CD4-positive, alpha-beta memory T cell (primary cell): ENCODE measurements at places on chromosomes 6 and 20.

GRCh38 chr6:78363688-78364087 is 503.7 kb upstream of the IRAK1BP1 start:
- no peak for DNase-seq

DNA sequence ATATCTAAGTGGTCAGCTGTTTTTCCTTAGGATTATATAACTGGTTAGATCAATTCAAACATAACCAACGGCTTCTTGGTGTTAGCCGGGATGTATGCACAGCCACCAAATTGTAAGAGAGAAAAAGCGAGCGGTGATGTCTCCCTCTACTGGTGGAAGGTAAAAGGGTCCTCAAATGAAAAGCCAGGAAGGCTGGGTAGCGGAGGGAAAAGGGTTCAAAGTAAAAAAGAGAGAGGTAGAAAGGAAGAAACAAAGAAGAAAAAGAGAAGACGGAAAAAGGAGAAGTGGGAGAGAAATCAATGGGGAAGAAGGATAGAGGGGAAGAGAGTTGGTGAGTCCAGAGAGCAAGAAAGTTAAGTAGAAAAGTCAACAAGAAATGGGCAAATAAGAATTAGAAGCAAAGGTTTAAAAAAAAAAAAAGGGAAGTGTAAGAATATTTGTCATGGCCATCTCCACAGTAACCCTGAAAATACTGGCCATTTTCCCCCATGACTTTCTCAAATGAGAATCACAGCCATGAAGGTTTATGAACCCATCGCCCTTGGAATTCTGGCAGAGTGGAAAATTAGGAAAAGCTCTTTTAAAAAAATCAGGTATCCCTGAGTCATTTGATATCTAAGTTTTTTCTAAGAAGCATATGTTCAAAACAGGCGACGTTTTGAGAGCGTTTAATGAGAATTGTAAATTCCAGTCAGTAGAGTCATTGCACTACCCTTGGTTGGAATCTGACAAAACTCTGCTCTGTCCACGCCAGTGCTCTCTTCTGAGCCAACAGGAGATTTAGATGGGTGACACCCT is 155.6 kb upstream of the SNX9 start:
- peak; percentile 45 for DNase-seq

DNA sequence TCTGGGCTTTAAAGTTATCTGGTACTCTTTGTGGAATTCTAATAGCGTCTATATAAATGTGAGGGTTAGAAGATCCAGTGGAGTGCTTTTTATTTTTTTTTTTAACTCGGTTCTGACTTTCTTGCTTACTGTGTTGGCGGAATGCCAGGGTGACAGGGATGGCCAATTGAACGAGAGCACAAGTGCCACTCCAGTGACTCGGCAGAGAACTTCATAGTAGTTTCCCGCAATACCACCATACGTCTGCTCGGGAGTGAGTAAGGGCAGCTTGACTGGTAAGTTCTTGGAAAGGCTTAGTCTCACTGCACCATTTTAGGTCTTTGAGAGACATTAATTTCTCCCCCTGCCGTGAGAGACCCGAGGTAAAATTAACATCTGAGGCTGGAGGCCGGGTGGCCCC is 49.4 kb upstream of the TULP1 start:
- DNase-seq, result no peak

GRCh38 chr6:146962329-146962728 is 241.9 kb upstream of the STXBP5 start:
- DNase-seq, result no peak

DNA sequence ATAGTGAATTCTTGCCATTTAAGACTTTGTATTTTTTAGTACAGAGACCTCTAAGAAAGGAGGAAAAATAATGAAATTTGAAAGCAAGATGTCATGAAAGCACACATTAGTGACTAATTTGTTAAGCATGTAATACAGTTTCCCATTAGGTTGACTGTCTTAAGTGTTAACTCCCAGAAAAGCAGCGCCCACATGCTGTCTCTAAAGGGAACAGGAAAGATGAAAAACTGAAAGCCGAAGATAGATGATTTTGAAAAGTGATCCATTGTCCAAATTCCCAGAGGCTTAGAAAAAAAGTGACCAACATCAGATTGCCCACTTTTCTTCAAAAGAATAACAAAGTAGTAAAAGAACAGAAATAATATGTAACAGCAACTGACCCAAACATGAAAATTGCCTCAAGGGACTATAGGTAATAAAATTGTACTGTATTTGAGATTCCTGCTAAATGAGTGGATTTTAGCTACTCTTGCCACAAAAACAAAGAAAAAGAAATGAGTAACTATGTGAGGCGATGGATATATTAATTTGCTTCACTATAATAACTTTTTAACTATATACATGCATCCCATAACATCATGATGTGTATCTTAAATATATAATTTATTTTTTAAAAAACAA is 83.2 kb upstream of the OGFRL1 start:
- no peak for DNase-seq

GRCh38 chr6:7761051-7761450 is 35.2 kb downstream of the BMP6 start:
- no peak for DNase-seq

DNA sequence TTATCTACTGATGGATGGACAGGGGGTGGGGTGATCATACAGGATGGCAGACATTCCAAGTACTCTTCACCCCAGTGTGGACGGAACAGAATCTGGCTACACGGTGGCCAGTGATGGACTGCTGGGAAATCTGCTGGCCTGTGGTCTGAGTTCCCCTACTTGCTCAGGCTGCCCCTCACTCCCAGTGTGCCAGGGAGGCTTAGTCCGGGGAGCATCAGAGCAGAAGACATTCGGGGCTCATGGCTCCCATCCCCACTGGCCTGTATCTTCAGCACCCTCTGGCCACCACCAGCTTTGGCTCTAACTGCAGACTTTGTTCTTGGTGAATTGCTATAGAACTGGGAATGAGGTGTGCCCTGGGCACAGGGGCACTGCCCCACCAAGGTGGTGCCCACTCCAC is 15.3 kb downstream of the TLDC2 start:
- DNase-seq, result no peak

GRCh38 chr6:162698440-162698839 is 29.1 kb downstream of the PRKN start:
- DNase-seq, result no peak

DNA sequence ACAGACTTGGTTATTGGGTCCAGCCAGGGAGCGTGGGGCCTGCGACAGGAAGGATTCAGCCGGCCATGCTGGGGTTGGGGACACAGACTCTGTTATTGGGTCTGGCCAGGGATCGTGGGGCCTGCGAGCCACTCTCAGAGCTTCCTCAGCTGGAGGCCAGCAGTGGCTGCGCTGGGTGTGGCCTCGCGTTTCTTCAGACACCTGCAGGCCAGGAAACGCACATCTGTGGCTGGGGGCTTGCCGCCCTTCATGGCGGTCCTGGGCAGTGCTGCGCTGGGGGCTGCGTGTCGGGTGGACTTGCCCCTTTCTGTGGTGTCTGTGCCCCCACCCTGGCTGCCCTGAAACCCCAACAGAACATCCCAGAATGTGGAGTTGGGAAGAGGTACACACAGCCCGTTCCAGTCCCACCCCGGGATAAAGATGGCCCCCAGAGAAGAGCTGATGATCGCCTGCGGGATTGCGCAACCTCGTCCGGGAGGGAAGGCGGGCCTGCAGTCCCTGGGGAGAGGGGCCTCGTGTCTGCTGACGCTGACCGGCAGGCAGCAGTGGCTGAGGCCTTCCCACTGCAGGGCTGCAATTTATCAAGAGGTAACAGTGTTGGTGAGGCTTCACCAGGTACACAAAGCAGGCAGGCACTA is 16.9 kb upstream of the MTG2 start:
- DNase-seq, result no peak

GRCh38 chr6:134425513-134425912 is 107.6 kb upstream of the SGK1 start:
- DNase-seq, result no peak

DNA sequence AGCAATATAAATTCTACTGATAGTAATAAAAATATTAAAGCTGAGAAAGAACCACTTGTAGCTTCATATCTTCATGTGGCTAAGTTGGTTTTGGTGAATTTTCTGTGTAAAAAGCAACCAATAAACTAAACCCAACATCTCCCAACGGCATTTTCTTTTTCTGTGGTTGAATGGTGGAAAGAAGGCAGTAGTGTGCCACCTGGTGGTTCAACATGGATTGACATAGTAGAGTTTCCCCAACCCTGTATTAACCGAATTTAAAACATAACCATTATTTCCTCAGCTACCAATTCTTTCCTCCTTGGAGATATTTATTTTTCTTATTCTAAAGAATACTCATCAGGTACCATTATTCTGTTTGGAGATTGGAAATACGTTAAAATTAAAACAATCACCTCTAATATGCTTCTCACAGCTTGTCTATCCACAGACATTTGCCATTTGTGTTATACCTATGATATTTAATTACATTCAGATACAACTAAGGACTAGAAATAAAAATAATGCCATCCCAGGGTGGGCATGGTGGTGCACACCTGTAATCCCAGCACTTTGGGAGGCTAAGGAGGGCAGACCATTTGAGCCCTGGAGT is 117.1 kb upstream of the EEF1E1 start:
- DNase-seq, result peak; percentile 39

- no peak for DNase-seq
These were observed 25.5 kb downstream of the CST9L start for GRCh38 chr20:23542801-23543200.
